ENCODE measurements at places on chromosomes 7 and 10. TPM values are rescaled to one million over a fixed set of nuclear protein-coding genes. Genes with fewer than 3 reads are reported as not detected.
A peak's percentile ranks its signal among the peaks of the same experiment; 100 is the strongest.

DNA sequence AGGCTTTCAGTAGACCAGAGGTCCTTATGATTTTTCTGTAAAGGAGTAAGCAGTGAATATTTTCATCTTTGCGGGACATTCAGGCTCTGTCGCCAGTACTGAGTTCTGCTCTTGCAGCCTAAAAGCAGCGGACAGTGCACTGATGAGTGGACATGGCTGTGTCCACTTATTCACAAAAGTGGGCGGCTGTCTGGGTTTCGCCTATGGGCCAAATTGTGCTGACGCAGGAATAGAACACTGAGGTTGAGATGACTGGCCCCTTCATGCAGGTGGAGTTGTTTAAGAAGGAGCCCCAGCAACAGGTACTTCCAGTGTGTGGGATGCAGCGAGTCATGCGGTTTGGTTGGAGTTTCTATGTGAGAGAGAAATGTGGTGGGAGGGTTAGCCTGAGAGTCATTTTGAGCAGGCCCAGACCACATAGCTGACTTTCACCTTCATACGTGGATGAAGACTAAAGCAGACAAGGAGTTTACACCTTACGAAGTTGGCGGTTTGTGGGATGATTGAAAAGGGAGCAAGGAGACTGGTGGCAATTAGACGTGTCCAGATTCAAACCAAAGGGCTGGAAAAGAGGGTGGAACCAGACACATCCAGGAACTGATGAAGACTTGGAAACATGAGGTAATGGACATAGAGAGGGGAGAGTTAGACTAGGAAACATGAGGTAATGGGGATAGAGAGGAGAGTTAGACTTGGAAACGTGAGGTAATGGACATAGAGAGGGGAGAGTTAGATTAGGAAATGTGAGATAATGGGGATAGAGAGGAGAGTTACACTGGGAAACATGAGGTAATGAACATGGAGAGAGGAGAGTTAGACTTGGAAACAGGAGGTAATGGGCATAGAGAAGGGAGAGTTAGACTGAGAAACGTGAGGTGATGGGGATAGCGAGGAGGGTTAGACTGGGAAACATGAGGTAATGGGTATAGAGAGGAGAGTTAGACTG lies 38.2 kb downstream of the WDR37 start:
- DNase-seq: peak; percentile 13

GRCh38 chr7:6323967-6324701 lies 51.7 kb upstream of the CYTH3 start:
- DNase-seq: no peak

GRCh38 chr7:16345979-16346958 lies 75.1 kb downstream of the CRPPA start:
- no peak for DNase-seq

Gene HMX3
- total RNA-seq: not detected
